SK-N-SH treated with all-trans-retinoic acid at 6 μM for 48 hours (cell line): ENCODE measurements at places on chromosomes 2 and 18.

- ATAC-seq: peak; percentile 76
These were observed 1.6 kb upstream of the MYL12A start for GRCh38 chr18:3245853-3246634.

GRCh38 chr2:15427987-15428386, 133.1 kb downstream of the NBAS start:
- ATAC-seq: no peak

GRCh38 chr2:239287461-239287860, 113.4 kb downstream of the HDAC4 start:
- no peak for ATAC-seq

DNA sequence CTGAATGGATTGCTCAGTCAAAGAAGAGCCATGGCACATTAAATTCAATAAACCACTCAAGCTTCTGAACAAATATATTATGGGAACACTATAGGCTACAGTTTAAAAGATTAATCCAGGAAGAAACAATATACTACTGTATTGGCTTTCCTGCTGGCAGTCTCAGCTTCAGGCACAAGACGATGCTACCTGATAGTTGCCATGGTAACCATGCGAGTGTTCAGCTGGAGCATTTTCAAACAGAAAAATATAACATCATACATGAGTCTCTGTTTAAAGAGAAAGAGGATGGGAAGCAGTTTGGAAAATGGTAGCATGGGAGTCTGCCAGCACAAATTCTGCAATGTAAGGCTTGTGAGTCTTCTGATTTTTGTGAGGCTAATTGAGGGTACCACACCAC, 65.9 kb upstream of the CPO start:
- ATAC-seq: no peak; the same call in 2 of the 3 replicates

GRCh38 chr18:30675072-30675471, 367.5 kb downstream of the DSC3 start:
- ATAC-seq: no peak

DNA sequence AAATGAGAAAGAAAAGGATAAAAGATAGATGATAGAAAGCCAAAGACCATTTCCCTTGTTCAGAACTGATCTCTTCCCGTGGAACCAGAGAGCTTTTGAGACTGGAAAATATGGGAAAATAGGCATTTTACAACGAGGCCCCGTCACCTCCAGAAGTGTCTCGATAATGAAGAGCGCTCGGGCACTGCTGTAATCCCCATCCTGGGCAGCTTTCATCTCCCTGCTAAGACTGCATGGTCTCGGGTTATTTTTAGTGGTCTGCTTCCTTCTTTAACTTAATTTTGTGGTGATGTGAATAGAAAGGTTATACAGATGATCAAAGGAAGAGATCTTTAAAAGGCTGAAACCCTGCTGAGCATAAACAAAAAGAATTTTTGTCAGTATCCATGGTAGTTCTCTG, 176.6 kb downstream of the METTL4 start:
- peak; percentile 67 for ATAC-seq

GRCh38 chr2:217943446-217944321, 59.1 kb downstream of the TNS1 start:
- ATAC-seq: peak; percentile 99
